ENCODE measurements at places on chromosomes 13 and 19.

GRCh38 chr19:32458500-32459123 lies 53.0 kb downstream of the DPY19L3 start:
- no peak for DNase-seq

DNA sequence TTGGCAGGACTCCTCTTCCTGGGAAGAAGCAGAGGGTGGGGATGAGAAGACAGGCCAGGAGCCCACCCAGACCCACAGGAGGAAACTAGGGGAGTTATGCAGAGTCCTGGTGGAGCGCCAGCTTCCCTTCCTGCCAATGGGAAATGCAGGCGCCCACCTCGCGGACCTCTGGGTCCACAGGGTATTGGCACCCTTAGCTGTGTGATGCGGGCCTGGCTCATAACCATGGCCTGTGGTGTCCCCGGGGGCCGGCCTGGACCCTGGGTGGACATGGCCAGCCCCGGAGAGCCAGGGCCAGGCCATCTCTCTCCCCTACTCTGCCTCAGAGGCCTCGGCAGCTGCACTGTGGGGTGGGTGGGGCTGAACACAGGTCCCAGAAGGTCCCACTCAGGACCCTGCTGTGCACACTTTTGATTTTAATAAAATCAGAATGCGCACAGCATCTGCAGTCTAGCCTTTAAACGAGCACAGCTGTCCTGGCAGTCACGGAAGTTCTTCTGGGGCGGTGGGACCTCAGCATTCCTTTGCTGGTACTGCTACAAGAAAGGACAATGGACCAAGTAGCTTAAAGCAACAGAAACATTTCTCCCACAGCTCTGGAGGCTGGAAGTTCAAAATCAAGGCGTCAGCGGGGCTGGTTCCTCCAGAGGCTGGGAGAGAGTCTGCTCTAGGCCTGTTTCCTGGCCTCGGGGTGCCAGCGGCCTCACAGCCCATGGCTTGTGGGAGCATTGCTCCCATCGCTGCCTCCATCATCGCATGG lies 1.8 kb downstream of the F10 start:
- no peak for DNase-seq

DNA sequence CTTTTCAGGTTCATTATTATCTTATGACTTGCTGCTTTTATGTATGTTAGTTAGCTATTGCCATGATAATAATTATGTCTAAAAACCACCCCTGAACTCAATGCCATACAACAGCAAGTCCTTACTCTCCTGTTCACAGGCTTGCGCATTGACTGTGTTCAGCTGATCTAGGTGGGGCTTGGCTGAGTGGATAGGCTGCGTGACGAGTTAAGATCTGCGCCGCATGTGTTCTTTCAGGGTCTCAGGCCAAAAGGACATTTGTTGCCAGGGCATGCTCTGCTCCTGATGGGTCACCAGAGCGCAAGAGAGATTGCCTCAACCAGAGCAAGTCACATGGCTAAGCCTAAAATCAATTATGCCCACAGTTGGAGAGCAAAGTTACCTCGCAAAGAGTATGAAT lies 859 bp downstream of the ZNF568 start:
- DNase-seq, result no peak

GRCh38 chr13:25987987-25988386 lies 63.8 kb downstream of the SHISA2 start:
- no peak for DNase-seq

DNA sequence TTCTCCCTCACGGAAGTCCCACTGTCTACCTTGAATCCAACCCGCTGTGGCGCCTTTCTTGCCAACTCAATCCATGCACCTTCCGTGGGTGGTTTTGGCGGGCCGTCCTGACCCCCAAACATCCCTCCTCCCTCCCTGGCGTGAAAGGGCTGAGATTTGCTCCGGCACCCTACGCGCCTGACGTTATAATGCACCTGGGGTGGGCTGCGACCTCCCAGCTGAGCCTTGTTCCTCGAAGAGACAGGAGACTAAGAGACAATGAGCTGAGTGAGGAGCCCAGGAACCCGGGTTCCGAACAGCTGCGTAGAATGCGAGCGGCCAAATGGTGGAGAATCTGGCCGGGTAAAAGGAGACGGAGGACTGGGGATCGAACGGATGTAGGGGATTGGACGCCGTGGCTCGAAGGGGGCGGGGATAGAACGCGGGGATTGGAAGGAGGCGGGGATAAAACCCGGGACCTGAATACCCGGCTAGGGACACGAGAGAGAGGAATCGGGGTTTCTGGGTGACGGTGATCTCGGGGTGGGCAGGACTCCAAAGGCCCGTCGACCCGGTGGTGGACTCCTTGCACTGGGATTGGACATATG lies at the start of gene CPT1C:
TSS of gene CPT1C (plus strand) at position 461 of the 587 bp plus-strand sequence. CDS start 1,137 bp downstream, outside the sequence.
- no peak for DNase-seq

Data from stimulated activated naive B cell treated with anti-CD40 and anti-IgM and Interleukin-4, amounts not matched to agents 10 μg/mL and 1 μg/mL and 100 μg/mL, for 72 hours (primary cell).